ENCODE measurements at places on chromosomes 1 and 21.

- DNase-seq: no peak
Observed at GRCh38 chr21:38478782-38479181, 19.5 kb downstream of the ERG start.

- no peak for DNase-seq
Observed at GRCh38 chr1:91597215-91597614, 96.6 kb downstream of the CDC7 start.

- no peak for DNase-seq
Observed at GRCh38 chr21:28074676-28075075, 918.0 kb downstream of the LTN1 start.

DNA sequence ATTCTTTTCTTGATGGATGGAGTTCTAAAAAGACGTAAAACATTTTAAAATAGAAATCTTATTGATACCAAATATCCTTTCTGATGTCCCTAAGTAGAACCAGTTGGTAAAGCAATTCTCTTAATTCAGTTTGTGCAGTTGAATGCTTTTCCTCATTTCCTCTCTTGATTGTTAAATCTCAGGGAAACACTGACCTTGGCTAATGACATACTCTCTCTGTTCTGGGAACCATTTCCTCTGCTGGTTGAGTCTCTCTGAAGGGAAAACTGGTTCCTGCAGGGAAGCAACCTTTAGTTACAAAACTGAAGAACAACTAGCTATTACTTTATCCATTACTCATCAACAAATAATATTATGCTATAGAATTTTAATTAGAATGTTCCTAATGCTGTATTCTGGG is 36.7 kb downstream of the HLX start:
- DNase-seq: no peak

DNA sequence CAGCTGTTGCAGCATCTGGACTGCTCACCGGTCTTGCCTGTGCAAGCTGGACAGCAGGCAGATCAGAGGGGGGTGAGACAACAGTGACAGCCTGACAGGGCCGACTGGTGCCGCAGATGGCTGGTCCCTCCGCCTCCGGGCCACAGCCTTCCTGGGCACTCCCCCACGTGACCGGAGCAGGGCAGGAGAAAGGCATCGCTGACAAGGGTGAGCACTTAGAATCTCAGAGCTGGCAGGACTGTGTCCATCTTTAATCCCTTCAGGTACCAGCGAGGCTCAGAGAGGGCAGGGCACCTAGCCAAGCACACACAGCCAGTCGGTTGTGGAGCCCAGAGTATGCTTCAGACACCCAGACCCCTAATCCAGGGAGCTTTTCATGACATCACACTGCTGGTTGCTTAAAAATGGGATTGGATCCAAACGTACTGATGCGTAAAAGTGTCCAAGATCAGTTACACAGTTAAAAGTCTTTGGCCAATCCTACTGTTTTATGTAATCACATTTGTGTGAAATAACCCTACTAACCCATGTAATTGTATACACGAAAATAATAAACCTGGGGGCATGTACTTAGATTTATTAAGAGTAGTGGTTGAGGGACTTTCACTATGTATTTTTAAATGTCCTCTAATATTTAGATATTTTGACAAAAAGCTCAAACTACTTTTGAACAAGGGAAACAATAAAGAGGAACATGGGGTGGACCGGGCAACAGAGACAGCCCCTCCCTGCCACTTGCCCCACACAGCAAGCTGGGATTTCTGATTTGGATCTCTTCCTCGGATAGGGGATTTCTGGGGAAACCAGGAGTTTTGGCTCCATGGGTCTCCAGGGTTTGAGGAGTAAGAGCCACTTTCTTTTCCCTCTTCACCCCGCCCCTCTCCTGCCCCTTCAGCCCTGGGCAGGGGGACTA is 758 bp upstream of the CNTN2 start:
- DNase-seq: peak; percentile 31

- no peak for DNase-seq
Observed at GRCh38 chr1:109547463-109548320, 723 bp upstream of the GNAI3 start.

DNA sequence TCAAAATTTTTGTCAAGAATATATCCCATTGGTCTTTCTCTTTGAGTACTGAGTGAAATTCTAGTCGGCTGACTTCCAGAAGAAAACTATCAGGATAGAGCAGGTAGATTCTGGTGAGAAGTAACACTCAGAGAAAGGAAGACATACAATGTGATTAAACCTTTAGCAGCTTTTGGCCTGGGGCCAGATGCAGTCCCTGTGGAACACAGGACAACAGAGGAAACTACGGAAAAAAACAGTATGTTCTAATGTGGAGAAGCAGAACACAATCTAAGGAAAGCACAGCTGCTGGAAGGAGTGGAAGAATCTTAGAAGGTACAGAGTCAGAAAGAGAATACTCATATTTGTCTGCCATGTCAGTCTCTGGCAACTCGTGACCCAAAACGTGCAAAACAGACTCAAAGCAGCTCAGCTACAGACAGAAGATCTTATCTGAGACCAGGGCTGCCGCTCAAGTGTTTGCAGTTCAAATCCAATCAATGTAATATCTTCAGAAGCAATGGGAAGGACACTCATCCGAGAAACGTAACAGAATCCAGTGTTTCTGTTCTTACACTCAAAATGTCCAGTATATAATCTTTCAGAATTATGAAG is 283.8 kb downstream of the MRPL39 start:
- no peak for DNase-seq

GRCh38 chr1:153565529-153566374 is at the start of gene S100A2:
TSS of gene S100A2 (minus strand) at chr1:153565844. CDS start at chr1:153563877, 1,967 bp downstream.
- no peak for DNase-seq

DNA sequence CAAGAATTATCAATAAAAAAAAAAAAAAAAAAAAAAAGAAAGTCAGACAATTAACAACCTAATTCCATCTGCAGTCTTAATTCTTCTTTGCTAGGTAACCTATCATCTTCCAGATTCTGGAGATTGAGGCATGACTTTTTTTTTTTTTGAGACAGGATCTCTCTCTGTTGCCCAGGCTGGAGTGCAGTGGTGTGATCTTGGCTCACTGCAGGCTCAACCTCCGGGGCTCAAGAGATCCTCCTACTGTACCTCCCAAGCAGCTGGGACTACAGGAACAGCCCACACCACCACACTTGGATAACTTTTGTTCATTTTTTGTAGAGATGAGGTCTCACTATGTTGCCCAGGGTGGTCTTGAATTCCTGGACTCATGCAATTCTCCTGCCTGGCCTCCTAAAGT is 4.6 kb upstream of the RAD54L start:
- no peak for DNase-seq

DNA sequence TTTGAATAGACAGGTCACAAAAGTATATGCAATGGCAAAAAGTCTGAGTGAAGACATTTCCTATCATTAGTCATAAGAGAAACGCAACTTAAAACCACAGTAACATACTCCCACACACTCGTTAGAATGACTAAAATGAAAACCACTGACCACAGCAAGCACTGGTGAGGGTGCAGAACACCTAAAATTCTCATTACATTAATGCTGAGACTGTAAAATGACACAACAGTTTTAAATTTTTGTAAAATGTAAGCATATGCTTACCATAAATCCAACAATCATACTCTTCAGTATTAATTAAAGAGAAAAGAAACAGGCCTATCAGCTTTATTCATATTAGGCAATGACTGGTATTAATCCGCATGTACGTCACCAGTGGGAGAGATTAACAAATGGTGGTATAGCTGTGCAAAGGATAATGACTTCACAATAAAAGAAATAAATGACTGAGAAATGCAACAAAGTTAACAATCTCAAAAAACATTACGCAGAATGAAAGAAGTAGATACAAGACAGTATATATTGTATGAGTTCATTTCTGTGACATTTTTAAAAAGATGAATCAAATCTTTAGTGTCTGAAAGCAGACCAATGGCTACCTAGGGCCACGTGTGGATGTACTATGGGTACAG is 253.5 kb downstream of the AKT3 start:
- DNase-seq: no peak

- DNase-seq: no peak
Observed at GRCh38 chr1:213335084-213335483, 284.0 kb downstream of the RPS6KC1 start.

- no peak for DNase-seq
Observed at GRCh38 chr1:185998391-185998790, 264.2 kb downstream of the HMCN1 start.

DNA sequence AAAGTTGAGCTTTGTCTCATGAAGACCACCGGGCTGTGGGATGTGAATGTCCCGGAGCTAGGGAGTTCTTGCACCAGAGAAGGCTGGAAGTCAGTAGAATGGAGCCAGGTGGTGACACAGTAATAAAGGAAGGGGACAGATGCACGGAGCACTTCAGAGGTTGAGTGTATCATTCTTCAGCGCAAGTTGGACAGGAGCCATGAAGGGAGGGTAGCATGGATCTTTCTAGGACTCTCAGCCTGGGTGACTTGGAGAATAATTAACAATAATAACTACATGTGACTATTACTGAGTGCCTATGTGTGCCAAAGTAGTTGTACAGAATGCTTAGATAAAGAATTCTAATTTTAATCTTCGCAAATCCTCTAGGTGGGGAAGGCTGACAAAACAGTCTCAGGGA is 258.7 kb upstream of the AJAP1 start:
- no peak for DNase-seq

DNA sequence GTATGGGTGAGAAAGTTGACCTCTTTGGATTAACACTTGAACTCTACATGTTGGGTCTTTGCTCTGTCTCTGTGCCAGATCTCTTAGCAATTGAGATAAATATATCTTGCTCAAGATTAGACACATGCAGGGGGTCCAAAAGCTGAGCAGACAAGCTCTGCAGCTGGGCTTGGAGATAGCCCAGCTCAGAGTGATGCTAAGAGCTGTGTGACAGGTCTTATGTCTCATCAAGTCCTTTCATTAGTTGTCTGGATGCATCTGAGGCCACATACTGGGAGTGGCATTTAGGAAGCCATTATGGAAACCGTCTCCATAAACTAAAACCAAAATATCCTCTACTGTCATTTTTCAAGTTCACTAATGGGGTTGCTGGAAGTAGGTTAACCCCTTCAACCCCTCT is 289.4 kb upstream of the DUSP10 start:
- no peak for DNase-seq

GRCh38 chr21:38261851-38262250 is 5.1 kb downstream of the KCNJ15 start:
- DNase-seq: no peak

- DNase-seq: no peak
Observed at GRCh38 chr1:210003501-210003900, 65.5 kb downstream of the SYT14 start.

DNA sequence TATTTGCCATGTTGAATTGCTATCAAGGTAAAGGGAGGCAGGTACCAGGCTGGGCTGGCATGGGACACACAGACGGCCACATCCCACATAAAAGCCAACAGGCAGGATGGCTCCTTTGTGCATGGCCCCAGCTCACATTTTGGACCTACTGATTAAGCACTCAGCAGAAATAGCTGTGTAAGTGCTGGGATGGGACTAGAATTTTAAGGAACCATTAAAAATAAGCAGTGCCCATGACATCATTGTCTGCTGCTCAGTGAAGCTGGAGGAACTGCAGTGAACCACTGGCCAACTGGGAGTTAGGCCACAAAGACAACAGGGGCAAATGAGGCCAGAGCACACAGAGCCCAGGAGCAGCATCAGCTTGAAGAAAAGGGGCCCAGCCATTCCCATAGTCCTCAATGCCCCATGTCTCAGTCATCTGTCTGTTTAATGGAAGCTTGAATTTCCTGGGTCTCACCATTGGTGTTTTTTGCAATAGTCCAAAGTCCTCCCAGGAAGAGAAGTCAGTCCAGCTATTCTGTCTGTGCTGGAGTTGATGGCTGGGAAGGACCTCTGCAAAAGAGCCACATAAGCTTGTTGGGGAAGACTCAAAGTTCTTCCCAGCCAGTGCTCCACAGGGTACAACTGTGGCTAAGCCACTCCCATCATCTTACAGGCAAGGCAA is 45.3 kb upstream of the TNR start:
- DNase-seq: no peak

- DNase-seq: no peak
Observed at GRCh38 chr1:101004061-101004460, 21.5 kb downstream of the DPH5 start.

GRCh38 chr1:207918581-207918980 is 7.7 kb upstream of the CD34 start:
- DNase-seq: no peak

- no peak for DNase-seq
Observed at GRCh38 chr1:8121261-8122159, 95.4 kb upstream of the ERRFI1 start.

DNA sequence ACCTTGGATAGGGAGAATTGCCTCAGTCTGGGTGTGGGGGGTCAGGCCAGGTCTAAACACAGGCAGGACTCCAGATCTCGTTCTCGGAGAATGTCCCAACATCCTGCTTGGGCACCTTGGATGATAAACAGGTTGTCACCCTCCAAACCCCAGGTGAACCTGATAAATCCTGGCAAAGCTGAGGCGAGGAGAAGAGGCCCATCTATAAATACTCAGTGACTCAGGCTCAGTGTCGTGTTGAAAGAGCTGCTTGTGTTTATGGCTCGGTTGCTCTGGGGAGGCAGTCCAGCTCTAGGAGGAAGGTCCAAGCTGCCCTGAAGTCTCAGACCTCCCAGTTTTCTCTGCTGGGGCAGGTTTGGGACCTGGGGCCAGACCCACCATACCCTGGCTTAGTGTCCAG is 15.8 kb upstream of the TRIM63 start:
- no peak for DNase-seq

DNA sequence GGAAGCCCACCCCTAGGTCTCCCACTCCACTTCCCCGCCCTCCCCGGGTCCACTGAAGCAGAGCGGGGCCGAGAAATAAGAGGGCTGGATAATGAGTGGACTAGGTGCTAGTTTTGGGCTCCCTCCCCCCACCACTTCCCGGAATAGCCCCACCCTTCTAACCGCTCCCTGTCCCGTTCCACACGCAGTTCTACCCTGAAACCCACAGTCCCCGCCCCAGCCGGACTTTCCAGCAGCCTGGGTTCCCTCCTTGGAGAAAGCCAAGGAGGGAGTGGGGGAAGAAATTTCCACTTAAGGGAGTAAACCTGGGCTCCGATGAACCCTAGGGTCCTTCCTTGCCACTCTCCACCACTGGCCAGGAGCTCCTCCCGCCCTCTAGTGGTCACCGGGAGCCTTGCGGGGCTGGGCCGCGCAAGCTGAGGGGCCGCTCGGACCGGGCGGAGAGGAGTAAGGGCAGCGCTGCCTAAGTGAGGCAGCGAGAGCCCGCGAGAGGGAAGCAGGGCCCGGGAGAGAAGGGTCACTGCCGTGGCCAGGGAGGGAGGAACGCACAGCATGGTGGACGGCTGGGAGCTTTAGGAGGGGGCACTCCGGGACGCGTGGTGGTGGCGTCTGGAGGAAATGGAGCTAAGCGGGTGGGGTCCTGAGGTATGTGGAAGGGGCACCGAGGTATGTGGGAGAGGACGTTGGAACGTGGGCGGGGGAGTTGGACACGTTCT is 14.3 kb downstream of the THBS3 start:
- DNase-seq: no peak
